ENCODE measurements at places on chromosomes 3 and 15. TPM values are rescaled to one million over a fixed set of nuclear protein-coding genes. Genes with fewer than 3 reads are reported as not detected.

The VIPR1 gene
- 92.4 TPM for total RNA-seq

The ITGA11 gene
- total RNA-seq: 0.18 TPM

DNA sequence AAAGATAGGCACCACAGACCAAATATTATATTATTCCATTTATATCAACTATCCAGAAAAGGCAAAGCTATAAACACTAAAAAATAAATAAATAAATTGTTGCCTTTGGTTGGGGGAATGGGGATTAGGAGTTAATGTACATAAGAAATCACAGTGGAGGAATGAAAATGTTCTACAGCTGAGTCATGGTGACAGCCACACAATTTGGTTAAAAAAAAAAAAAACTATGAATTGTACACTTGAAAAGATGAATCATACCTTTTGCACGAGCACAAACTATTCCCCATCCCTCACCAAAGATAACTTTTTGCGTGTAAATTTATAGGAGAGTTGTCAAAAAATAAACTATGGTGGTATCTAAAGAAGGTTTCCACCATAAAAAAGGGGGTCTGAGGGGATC lies 103.2 kb downstream of the TBC1D5 start:
- H3K4me3 ChIP-seq: no peak overlapping the region
- H3K36me3 ChIP-seq: no peaks in the 10 kb centered on the region
- no peak for DNase-seq
- H3K27me3 ChIP-seq: no peaks in the 10 kb centered on the region
- no peak overlapping the region for H3K27ac ChIP-seq

DNA sequence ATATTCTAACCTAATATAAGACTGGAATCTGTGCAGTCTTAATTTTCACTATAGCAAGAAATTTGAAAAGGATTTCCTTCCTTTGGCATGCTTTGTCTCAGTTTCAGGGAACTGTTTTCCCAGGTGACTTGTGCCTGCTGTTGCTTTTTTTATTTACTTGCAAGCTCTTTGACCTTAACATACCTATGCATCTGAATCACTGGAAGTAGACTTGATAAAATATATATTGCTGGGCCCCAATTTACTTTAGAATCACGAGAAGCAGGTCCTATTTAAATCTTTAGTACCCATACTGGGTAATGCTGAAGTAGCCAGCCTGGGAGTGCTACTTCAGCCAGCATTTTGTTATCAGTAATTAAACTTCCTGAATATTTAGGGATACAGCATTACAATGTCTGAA lies 257.9 kb upstream of the ALCAM start:
- no peak overlapping the region for H3K4me3 ChIP-seq
- H3K36me3 ChIP-seq: no peaks in the 10 kb centered on the region
- H3K4me1 ChIP-seq: no peaks in the 10 kb centered on the region
- DNase-seq: no peak

The GREM1 gene
- total RNA-seq: not detected

DNA sequence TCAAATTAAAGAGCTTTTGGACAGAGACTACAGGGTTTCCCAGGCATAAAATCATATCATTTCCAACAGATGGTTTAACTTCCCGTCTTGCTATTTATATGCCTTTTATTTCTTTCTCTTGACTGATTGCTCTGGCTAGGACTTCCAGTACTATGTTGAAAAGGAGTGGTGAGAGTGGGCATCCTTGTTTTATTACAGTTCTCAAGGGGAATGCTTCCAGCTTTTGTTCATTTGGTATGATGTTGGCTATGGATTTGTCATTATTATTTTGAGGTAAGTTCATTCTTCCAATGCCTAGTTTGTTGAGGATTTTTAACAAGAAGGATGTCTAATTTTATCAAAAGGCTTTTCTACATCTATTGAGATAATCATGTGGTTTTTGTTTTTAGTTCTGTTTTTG lies 896.6 kb upstream of the CFAP20DC start:
- H3K4me1 ChIP-seq: peaks cover 4% of the 10 kb centered on the region
- DNase-seq: no peak
- H3K27me3 ChIP-seq: no peaks in the 10 kb centered on the region
- no peak overlapping the region for H3K4me3 ChIP-seq
- peaks cover 2% of the 10 kb centered on the region for H3K36me3 ChIP-seq

Data from T-cell (primary cell).